SK-N-SH (cell line): ENCODE measurements at places on chromosomes 12 and 14.

DNA sequence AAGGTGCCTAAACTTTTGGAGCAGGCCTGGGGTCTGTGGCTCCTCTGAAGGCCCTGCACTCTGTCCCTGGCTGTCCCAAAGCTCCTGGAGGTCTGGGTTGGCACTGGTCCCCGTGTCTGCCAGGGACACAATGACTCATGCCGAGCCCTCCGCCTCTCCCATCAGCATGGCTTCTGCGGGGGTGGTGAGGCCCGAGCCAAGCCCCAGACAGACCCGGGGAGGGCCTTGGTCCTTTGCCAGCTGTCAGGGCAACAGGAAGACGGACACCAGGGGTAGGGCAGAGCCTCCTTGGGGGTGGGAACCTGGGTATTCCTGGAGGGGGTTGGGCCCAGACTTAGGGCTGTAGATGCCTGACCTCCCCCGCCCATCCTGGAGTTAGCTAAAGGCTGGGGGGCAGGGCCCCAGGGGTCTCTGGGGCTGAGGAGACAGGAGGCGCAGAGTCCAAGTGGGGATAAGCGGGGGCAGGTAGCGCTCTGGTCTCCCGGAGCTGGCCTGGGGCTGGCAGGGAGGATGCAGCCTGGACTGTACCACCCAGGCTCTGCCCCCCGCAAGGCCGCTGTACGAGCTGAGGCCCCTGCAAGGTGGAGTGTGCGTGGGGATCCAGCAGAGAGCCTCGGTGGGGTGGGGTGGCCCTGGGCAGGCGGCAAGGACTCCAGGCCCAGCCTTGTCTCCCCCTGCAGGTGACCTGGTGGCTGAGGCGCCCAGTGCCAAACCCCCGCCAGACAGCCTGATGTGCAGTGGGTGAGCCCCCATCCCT lies 16.4 kb upstream of the PUS1 start:
- H3K4me1 ChIP-seq: peaks cover 9% of the 10 kb centered on the region; the same call in 1 of the 2 replicates
- DNase-seq: peak; percentile 98
- H3K36me3 ChIP-seq: peaks cover 4% of the 10 kb centered on the region
- H3K27me3 ChIP-seq: no peaks in the 10 kb centered on the region

- H3K27me3 ChIP-seq: no peaks in the 10 kb centered on the region
- no peak for DNase-seq
- no peaks in the 10 kb centered on the region for H3K4me1 ChIP-seq
- no peak overlapping the region for H3K4me3 ChIP-seq
- no peak overlapping the region for H3K27ac ChIP-seq
Observed at GRCh38 chr14:88352698-88353097, 29.6 kb upstream of the KCNK10 start.

GRCh38 chr12:4421590-4422031 lies 24.0 kb downstream of the FGF6 start:
- peaks cover 23% of the 10 kb centered on the region; the same call in 1 of the 2 replicates for H3K27me3 ChIP-seq
- H3K27ac ChIP-seq: no peak overlapping the region
- H3K36me3 ChIP-seq: no peaks in the 10 kb centered on the region
- H3K4me3 ChIP-seq: no peak overlapping the region; the same call in 1 of the 2 replicates
- peak; percentile 82 for DNase-seq

DNA sequence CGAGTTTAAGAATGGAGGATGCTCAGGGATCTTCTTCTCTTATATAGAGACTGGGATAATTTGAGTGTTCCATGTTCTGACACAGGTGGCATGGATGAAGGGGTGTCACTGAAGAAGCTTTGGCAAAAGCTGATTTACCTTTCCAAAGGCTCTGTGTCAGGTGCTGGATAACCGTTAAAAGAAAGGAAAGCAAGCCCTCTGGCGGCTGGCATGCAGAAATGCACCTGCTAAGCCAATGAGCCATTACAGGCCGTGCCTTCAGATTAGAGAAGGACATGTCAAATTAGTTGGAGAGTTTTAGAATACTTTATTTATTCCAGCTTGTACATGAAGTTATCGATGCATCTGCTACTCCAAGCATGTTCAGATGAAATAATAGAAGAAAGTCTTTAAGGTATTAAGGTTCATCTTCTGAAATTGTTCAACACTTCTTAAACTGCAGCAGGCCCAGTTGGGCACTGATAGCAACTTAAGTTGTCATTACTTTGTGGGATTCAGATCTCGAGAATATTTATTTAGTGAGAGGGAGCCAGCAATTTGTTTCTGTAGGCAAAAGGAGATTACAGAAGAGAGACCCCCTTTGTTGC lies 678.2 kb downstream of the NRXN3 start:
- no peaks in the 10 kb centered on the region for H3K27me3 ChIP-seq
- DNase-seq: peak; percentile 16
- no peak overlapping the region; the same call in 1 of the 2 replicates for H3K4me3 ChIP-seq

- H3K27me3 ChIP-seq: no peaks in the 10 kb centered on the region
- H3K4me3 ChIP-seq: no peak overlapping the region
- H3K27ac ChIP-seq: no peak overlapping the region
- DNase-seq: no peak
Observed at GRCh38 chr12:58761308-58761707, 159.0 kb downstream of the LRIG3 start.

- no peaks in the 10 kb centered on the region for H3K27me3 ChIP-seq
- peak; percentile 33 for DNase-seq
- peaks cover 17% of the 10 kb centered on the region for H3K4me1 ChIP-seq
- peak overlapping the region; percentile 23; the same call in 1 of the 2 replicates for H3K4me3 ChIP-seq
- peak overlapping the region; percentile 77 for H3K27ac ChIP-seq
Observed at GRCh38 chr14:54776361-54777001, 126.1 kb downstream of the GCH1 start.

- H3K36me3 ChIP-seq: no peaks in the 10 kb centered on the region
- DNase-seq: no peak
- no peaks in the 10 kb centered on the region for H3K27me3 ChIP-seq
Observed at GRCh38 chr12:3595721-3596120, 104.7 kb downstream of the PRMT8 start.
